ENCODE measurements at places on chromosomes 1 and 21.
A peak's percentile ranks its signal among the peaks of the same experiment; 100 is the strongest.

- DNase-seq = no peak
These were observed 1020.2 kb downstream of the TTLL7 start for GRCh38 chr1:82978461-82979324.

- DNase-seq = no peak
These were observed 1586.1 kb downstream of the NCAM2 start for GRCh38 chr21:22584308-22584707.

- DNase-seq = no peak
These were observed 148.6 kb upstream of the HMGB4 start for GRCh38 chr1:33715195-33715811.

- no peak for DNase-seq
These were observed 51.1 kb downstream of the ZNF326 start for GRCh38 chr1:90045853-90046563.

DNA sequence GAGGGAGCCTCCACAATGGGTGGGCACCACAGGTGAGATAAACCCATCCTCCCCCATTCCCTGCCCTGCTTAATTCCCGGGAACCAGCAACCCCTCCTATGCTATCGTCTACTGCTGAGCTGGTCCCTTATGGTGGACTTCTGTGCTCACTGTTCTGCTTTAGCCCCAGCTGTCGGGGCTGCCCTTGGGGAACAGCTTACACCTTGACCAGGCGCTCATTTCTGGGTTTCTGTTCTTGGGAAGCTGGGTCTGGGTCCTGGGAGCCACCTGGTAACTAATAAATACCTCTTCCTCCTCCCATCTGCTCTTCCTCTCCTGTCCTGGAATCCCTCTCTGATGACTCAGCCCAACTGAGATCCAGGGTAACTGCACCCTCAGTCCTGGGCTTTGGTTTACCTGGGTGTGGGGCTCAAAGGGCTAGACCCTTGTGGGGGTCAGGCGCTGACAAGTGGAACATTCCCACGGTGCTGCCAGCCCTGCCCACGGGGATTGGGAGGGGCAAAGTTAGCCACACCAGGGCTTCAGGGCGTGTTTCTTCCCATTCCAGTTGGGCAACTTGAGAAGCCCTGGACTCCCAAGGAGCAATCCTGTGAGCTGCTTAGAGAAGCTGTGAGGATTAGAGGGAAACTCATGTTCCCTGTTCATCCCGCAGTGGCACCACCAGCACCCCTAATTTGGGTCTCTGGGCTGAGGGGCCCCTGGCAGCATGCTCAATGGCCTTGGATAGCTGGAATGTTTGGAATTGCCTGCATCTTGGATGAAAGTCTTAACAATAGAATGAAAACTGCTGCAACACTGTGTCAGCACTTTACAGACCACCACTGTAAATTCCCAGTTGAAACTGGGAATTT lies 1.6 kb downstream of the PCAT6 start:
- no peak for DNase-seq

DNA sequence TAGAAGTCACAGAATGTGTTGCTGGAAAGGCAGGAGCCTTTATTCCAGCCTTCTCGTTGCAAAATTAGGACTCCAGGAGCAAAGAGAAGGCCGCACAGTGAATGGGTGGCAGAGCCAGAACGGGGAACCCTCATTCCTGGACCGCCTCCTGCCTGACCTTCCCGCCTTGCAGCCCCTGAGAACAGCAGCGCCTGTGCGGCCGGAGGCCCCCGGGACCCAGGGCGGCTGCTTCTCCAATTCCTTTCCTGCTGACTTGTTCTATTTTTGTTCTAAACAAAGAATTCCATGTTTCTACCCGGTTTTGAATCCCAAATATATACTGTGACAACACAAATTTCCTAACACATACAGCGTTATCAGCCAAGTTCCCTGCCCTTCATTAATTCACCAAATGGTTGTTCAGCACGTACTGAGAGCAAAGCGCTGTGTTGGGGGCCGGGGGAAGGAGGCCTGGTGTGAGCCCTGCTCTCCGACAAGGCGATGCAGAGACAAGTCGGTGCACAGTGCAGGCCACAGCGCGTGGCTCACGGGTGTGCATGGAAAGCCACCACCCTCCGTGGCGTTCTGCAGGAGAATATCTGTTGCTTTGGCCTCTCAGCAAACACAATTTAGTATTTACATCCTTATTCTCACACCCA lies 31.9 kb upstream of the COL6A2 start:
- DNase-seq = no peak

GRCh38 chr1:93613898-93614297 lies 67.7 kb downstream of the BCAR3 start:
- DNase-seq = no peak

- DNase-seq = no peak
These were observed 143.3 kb downstream of the DENND1B start for GRCh38 chr1:197632005-197632404.

DNA sequence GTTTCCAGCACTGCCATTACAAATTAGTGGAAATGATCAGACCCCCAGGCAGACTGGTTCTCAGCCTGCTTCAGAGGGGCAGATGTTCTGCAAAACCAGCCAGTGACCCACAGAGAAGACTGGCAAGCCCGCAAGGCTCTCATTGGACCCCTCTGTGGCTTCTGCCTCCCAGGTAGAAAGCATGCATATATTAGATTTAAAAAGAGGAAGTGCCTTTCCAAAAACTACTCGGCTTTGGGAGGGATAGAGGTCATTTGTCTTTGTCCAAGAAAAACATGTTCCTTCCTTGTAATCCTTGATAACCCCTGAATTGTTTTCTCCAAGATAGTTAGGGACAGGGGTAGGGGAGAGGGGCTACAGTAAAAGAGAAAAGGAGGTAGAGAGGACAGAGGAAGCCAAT lies 11.8 kb downstream of the HIVEP3 start:
- DNase-seq = no peak

DNA sequence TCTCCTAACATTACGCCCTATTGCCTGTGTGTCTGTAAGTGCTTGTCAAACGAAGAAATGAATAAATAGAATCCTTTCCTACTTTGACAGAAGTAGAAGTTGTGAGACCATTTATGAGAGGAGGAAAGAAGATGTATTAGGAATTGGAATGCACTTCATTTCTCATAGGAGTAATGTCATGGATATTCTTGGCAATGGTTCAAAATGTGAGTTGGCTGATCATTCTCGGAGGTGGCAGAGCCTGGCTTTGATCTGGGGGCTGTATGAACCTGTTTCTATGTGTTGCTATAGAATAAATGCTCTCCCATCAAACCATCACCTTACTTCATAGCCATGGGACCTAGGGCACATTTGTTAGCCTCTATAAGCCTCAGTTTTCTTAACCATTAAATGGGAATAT lies 10.1 kb upstream of the SERBP1 start:
- no peak for DNase-seq

- no peak for DNase-seq
These were observed 17.2 kb upstream of the FOXO6 start for GRCh38 chr1:41343790-41344699.

DNA sequence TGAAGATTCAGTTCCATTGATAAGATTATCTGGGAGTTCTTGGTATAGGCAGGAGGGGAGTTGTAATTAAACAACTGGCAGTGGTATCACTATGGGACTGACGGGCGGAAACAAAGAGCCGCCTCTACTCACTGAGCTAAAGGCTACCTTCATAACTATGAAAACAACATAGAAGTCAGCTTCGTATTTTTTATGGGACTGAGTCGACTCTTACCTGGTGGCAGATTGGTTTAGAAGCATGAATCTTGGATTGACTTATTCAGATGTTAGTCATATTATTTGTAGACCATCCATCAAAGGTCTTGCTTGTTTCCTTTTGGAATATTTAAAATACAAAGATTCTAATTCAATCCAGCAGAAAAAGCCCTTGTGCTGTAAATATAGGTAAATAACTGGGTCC lies 6.3 kb upstream of the HHIPL2 start:
- no peak for DNase-seq

- DNase-seq = no peak
These were observed 55.6 kb downstream of the GALNT2 start for GRCh38 chr1:230122366-230123279.

DNA sequence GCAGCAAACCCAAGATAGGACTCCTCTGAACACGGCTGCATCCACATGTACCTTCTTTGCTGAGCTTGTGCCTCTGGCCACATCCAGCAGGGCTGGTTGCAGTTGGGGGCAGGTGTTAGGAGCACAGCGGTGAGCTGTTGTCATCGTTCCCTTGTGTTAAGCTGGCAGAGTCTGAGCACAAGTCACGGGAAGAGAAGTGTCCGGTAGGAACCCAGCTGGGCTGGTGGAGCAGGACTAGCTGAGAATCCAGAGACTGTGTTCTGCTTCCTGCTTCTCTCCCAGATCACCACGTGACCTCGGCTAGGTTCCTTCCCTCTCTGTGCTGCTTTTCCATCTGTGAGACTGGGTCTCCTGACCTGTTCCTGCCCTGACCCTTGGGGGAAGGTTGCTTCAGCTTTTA lies 105.1 kb downstream of the PCBP3 start:
- no peak for DNase-seq

GRCh38 chr1:241401156-241401555 lies 44.2 kb upstream of the RGS7 start:
- DNase-seq = no peak

DNA sequence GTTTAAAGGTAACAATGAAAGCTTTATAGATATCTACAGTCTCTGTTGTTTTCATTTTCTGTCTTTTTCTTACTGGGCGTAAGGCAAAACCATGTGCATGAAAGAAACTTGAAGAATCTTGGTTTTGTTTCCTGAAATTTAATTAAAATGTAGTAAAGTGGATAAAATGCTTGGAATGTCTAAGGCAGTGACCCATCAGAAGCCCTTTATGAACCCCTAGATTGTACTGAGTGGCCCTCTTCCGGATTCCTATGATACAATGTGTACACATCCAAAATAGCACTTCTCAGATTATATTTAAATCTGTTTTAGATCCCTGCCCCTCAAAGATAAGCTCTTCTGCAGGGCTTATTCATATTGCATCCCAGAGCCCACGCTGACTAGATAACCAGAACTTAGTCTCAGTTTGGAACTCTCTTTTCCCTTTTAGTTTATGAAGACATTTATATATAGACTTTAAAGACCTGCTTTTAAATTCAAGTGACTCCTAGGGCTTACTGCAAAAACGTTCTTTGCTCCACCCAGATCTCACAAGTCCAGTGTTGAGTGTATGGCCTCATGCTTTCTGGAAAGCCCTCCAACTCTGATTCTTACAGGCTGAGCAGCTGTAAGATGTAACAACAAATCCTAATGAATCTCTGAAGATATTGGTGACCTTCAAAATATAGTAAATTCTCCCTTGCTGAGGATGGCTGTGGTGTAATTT lies 142.9 kb downstream of the LRRC7 start:
- DNase-seq = no peak

- no peak for DNase-seq
These were observed 2.0 kb upstream of the CCDC28B start for GRCh38 chr1:32198237-32199042.

GRCh38 chr1:110554871-110555801 lies 36.2 kb upstream of the KCNA10 start:
- peak; percentile 11 for DNase-seq

DNA sequence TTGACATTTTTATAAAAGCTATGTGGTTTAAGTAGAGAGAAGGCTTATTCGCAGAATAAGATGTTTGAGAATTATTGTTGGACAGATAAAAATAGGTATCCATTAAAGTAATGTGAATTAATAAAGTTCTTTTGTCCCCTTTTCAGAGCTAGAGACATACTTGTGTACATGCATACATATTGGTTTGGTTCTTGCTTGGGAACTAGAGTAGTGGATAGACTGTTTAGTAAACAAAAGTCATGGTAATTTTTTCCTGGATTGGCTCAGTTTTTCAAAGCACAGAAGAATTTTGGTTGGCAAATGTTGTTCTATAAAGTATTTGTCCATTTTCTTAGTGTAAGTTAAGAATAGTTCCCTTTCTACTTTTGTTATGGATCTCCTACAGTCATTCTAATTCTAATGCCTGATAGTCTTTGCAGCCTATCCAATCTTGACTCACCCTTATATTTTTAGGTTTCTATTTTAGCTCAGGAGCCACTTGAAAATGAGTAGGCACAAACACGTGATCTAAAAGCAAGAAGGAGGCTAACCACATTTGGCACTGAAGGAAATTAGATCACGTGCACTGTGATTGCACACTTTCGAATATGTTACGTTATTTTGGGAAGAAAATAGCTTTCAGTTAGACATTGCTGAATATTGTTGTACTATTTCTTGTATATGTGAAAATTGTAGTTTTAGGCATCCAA lies 47.0 kb downstream of the RABGAP1L start:
- no peak for DNase-seq

DNA sequence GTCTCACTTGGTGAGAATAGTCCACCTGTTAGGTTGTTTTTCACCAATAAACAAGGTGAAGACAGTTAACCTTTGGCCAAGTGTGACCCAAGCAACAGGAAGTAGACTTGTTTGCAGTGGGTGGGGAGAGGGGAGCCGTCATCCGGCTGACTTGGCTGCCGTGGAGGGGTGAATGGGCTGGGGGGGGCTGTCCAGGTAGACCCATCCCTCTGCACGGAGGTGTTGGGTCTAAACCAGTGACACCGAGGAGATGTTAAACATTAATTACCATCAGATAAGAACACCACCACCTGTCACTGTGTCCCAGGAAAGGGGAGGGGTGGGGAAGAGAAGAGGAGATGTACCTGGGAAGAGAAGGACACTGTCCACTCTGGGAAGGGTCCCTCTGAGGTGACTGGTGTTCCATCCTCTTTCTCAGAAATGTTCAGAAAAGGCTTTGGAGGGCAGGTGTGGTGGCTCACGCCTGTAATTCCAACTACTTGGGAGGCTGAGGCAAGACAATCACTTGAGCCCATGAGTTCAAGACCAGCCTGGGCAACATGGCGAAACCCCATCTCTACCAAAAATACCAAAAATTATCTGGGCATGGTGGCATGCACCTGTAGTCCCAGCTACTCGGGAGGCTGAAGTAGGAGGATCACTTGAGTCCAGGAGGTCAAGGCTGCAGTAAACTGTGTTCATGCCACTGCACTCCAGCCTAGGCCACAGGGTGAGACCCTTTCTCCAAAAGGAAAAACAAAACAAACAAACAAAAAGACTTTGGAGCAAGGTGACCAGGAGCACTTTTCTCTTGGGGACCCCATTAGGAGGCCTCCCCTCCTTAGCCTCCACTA lies 6.7 kb upstream of the MYOM3 start:
- DNase-seq = no peak

- DNase-seq = no peak
These were observed 22.7 kb upstream of the TRIM67 start for GRCh38 chr1:231139125-231139649.

DNA sequence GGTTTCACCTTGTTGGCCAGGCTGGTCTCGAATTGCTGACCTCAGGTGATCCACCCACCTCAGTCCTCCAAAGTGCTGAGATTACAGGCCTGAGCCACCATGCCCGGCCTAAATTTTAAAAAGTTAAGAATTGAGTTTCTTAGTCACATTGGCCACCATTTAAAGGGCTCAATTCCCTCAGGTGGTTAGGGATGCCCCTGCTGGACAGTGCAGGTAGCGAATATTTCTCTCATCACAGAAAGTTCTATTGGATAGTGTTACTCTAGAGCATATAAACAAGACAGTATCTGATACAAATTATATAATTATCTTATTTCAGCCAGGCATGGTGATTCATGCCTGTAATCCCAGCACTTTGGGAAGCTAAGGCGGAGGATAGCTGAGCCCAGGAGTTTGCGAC lies 320.2 kb downstream of the ZP4 start:
- no peak for DNase-seq
